ENCODE measurements at places on chromosomes 3 and 15. TPM values are rescaled to one million over a fixed set of nuclear protein-coding genes. Genes with fewer than 3 reads are reported as not detected.

CPNE4 gene
- not detected for total RNA-seq

TUSC7 gene
- not detected for total RNA-seq

FRMD5 gene
- 14.9 TPM for total RNA-seq

KNG1 gene
- not detected for total RNA-seq

LRRC28 gene
- total RNA-seq, result 17.5 TPM

HRH1 gene
- total RNA-seq, result 9.6 TPM

ZNF660 gene
- 3.1 TPM for total RNA-seq

MYL3 gene
- total RNA-seq, result not detected

PARP15 gene
- total RNA-seq, result under 0.01 TPM

EPHB1 gene
- total RNA-seq, result 0.56 TPM

RPL14 gene
- 284 TPM for total RNA-seq

IMPG2 gene
- total RNA-seq, result under 0.01 TPM

PLSCR2 gene
- total RNA-seq, result not detected

HGD gene
- total RNA-seq, result 1.7 TPM

PLA2G4D gene
- under 0.01 TPM for total RNA-seq

CHRD gene
- total RNA-seq, result 3.1 TPM

TMEM212 gene
- not detected for total RNA-seq

ARID3B gene
- total RNA-seq, result 1.7 TPM

ISLR gene
- total RNA-seq, result 23.4 TPM

OR5K2 gene
- not detected for total RNA-seq

CLN6 gene
- 13.4 TPM for total RNA-seq

SMAD6 gene
- 24.0 TPM for total RNA-seq

LZTFL1 gene
- 17.8 TPM for total RNA-seq

GRM7 gene
- not detected for total RNA-seq

SLC24A5 gene
- not detected for total RNA-seq

RETNLB gene
- not detected for total RNA-seq

CYP19A1 gene
- 0.19 TPM for total RNA-seq

MST1R gene
- total RNA-seq, result 0.96 TPM

KCTD6 gene
- total RNA-seq, result 8.7 TPM

PLA2G4E gene
- not detected for total RNA-seq

PLSCR4 gene
- 86.8 TPM for total RNA-seq

SLC2A2 gene
- not detected for total RNA-seq

GRAMD2A gene
- total RNA-seq, result 0.28 TPM

COL8A1 gene
- total RNA-seq, result 248 TPM

CCK gene
- 5.1 TPM for total RNA-seq

CDC25A gene
- total RNA-seq, result 25.7 TPM

FMN1 gene
- 0.85 TPM for total RNA-seq

ROPN1 gene
- total RNA-seq, result not detected

ARMC8 gene
- 50.2 TPM for total RNA-seq

ITIH3 gene
- total RNA-seq, result 0.19 TPM

KNL1 gene
- total RNA-seq, result 2.5 TPM

DGKG gene
- total RNA-seq, result 4.4 TPM

RARRES1 gene
- 111 TPM for total RNA-seq

CCR3 gene
- total RNA-seq, result not detected

NRG4 gene
- total RNA-seq, result 0.56 TPM

AGBL1 gene
- total RNA-seq, result not detected

FNDC3B gene
- total RNA-seq, result 168 TPM

NUP210 gene
- 0.38 TPM for total RNA-seq

KATNBL1 gene
- 44.9 TPM for total RNA-seq

MCF2L2 gene
- total RNA-seq, result 0.56 TPM

STX19 gene
- total RNA-seq, result under 0.01 TPM

ELL3 gene
- total RNA-seq, result 1.9 TPM

WDR93 gene
- total RNA-seq, result under 0.01 TPM

Data from regular cardiac myocyte (primary cell).